Ascending aorta (tissue), 2 donors: ENCODE measurements at places on chromosomes 1 and 21.

GRCh38 chr1:47216278-47217059, 15.6 kb downstream of the TAL1 start:
- no peak for DNase-seq

DNA sequence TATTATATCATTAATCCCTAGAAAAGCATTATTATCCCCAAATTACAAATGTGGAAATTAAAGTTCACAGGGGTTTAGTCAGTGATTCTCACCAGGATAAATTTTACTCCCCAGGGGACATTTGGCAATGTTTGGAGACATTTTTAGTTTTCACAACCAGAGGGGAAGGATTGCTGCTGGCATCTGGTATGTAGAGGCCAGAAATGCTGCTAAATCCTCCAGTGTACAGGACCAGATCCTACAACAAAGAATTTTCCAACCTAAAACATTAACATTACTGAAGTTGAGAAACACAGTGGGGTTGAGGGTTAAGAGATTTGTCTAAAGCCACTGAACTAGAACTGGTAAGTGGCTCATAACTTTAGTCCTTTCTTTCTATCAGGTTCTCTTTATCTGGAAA, 162.0 kb upstream of the SYT6 start:
- DNase-seq = no peak

DNA sequence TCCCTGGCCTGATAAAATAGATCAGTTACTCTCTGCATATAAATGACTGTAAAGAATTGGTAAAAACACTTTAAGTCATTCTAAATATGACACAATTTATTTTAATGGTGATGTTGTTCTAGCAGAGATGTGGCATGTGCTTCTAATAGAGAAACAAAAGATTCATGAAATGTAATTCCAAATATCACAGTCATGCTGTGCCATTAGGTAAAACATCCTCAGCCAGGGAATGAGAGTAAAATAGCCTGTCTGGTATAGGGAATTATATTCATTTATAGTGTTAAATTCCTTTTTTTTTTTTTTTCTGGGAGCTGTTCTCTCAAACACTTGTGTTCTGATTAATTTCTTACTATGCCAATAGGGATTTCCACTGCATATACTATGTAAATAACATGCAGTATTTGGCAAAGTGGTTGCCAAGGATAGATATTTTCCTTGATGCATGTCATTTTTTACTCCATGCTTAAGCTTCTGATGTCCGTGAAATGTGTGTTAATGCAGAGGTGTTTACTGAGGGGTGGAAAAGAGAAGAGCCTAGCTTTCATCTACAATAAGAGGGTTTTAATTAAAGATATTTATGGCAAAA, 67.8 kb downstream of the TMPRSS15 start:
- no peak for DNase-seq

GRCh38 chr1:72482736-72483413, 200.5 kb upstream of the NEGR1 start:
- DNase-seq = no peak

DNA sequence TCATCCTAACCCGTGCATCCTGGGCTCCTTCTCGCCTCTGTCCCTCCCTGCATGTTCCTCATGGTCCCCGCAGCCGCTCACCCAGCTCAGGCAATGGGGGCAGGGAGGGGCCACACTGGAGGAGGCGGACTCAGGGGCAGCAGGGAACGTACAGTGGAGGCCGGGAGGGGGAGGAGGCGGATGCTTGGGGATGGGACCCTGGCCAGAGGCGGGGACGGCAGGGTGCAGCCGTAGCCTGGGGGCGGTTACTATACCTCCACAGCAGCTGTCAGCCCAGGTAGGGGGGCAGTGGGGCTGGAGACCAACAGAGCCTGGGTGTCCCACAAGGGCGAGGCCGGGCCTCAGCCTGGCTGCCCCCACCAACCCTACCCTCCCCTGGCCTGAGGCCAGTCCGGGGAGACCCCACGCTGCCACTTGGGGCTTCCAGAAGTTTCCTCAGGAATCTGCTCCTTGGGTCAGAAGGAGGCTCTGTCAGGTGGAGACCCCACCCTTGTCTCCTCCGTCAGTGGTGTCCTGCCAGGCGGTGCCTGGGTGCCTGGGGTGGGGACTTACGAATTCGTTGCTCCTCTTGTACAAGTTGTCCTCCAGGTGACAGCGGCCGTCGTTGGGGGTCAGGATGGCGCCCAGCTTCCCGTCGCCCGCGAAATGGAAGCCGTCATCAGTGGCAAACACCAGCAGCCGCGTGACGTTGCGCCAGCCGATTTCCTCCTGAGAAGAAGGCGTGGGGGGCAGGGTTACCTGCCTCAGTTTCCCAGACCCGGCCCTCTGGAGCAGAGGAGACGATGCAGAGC, 20.7 kb downstream of the ITGB2 start:
- DNase-seq = no peak

GRCh38 chr1:177190308-177190970, 19.7 kb downstream of the BRINP2 start:
- no peak for DNase-seq

DNA sequence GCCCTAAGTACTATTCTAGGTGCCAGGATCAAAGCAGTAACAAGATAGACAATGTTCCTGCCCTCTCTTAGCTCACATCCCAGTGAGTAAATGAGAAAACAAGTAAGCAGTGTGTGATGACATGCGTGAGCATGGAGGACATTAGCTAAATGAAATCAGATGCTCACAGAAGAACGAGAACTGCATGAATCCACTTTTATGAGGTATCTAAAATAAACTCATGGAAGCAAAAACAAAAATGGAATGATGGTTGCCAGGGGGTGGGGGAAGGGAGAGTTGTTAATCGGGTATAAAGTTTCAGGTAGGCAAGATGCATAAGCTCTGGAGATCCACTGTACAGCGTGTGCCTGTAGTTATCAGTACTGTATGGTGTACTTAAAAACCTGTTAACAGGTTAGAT, 195.1 kb downstream of the HHAT start:
- no peak for DNase-seq

- DNase-seq = no peak
Measured at GRCh38 chr1:18599086-18599485, 31.6 kb upstream of the PAX7 start.

- peak; percentile 99 for DNase-seq
Measured at GRCh38 chr1:160098852-160099561, 588 bp upstream of the IGSF8 start.

DNA sequence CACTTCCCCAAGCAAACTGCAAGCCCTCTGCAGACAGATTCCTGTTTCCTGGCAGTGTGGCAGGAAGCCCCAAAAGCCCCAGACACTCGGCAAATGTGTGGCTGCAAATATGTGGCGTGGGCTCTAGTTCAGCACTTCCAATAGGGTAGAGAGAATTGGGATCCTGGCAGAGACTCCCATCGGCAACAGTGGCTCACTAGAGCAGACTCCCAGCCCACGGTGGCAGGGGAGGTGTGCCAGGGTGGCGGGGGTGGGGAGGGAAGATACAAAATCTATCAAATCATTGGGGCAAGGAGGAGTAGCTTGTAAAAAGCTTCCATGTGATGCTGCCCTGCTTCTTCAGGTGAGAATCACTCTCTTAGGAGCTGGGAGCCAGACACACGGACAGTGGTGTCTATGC, 25.9 kb downstream of the COL16A1 start:
- DNase-seq = no peak

DNA sequence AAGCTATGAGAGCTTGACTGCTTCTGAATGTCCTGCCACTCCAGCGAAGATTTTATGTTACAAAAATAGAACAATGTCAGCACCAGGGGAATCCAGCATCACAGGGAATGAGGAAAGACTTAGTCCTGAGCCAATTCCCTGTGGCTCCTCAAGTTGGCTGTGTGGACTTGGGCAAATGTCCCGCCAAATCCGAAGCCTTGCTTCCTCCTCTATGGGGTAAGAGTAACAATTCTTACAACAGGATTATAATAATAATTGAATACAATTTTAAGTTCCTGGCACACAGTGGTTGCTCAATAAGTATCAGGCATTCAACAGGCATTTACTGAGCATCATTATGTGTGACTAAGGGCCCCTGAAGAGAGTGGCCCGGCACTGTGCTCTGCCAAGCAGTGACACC, 44.4 kb downstream of the STPG1 start:
- DNase-seq = no peak

- DNase-seq = no peak
Measured at GRCh38 chr21:33332143-33332542, 7.4 kb downstream of the IFNAR1 start.

GRCh38 chr21:39159342-39160063, 23.7 kb downstream of the PSMG1 start:
- no peak for DNase-seq

GRCh38 chr21:14559102-14559501, 13.0 kb upstream of the SAMSN1 start:
- no peak for DNase-seq

DNA sequence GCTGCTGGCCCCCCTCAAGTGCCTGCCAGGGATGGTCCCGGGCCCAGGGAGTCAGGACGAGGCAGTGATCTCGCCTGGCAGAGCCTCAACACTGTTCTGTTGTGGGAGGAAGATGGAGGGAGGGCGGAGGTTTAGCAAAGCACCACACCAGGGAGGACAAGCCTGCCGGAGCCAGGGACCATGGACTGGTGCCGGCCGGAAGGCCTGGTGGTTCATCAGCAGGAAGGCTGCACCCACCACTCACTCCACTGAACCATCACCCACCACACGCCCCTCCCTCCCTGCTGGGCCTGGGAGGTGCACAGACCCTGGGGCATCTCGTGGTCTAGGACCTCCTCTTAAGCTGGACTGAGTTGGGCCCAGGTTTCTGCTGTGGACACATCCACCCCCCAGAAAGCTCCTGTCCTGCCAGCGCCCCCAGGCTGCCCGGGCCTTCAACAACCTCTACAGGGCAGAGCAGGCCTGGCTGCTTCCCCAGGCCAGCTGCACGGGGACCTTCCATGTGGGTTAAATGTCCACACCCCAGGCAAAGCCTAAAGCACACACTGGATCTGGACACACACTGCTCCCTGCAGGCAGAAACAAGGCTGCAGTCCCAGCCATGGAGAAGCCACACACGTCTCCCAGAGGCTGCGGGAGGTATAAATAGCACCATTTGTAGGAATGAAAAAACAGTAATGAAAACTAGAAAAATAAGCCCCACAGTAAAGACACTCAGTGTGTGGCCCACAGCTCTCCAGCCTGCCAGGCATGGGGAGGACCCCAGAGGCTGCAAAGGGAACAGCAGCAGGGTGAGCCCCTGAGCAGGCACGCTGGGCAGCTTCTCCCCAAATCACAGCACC, 10.4 kb upstream of the TMEM240 start:
- DNase-seq = no peak

DNA sequence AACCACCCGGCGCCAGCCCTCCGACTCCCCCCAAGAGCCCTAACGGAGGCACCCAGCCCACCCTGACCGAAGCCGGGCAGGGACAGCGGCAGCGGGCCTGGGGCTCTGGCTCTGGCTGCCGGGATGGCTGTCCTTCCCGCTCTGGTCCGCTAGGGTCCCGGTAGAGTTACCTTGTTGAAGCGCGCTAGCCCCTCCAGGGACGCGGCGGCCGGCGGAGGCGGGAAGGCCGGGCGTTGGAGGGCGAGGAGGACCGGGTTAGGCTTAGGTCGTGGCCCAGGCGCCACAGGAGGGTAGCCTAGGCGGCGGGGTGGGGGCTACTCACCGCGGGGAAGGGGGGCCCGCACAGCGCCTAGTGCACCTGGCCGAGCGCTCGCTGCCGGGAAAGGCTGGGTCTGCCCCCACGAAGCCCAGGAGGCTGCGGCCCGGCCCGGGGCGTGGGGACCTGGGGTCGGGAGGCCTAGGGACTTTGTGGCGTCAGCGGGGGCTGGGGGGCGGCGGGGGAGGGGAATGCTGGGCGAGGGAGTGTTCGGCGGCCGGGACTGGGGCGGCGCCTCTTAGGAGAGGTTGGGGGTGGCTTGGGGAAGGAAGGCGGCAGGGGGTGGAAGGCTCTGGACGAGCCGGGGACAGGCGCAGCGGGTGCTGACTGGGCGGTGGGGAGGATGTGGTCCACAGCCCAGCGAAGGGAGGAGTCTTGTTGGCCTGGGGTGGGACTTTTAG, at the start of gene TRIM17:
Gene TRIM17, minus strand, starts transcription at position 645 of the 717 bp plus-strand sequence. CDS start 1,789 bp downstream, outside the sequence.
- DNase-seq = no peak

DNA sequence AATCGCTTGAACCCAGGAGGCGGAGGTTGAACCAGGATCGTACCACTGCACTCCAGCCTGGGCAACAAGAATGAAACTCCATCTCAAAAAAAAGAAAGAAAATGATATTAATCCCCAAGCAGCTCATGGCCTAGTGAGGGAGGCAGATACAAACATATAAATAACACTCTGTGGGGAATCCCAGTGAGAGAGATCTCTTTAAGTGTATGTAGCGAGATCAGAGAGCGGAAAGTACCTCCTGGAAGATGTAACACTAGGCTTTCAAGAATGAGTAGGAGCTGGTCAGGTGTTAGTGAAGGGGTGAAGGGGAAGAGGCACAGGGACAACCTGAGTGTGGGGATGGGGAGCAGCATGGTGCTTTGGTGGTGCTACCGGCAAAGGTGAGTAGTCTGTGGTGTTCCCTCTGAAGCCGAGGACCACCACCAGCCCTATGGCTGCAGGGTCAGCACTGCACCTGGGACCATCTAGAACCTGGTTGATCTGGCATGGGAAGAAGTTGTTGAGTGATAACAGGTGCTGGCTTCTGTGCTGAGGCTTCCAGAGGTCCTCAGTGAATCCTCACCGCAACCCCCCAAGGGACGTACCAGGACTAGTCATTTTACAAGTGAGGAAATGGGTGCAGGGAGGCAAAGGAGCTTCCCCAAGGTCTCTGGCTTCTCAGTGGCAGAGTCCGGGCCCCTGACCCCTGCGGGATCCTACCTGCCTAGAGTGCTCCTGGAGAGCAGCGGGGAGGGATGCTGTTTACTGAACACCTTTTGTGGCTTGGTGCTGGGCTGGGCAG, 367.6 kb upstream of the VAMP3 start:
- peak; percentile 30 for DNase-seq

GRCh38 chr1:14878951-14879350, 274.6 kb upstream of the TMEM51 start:
- DNase-seq = no peak

DNA sequence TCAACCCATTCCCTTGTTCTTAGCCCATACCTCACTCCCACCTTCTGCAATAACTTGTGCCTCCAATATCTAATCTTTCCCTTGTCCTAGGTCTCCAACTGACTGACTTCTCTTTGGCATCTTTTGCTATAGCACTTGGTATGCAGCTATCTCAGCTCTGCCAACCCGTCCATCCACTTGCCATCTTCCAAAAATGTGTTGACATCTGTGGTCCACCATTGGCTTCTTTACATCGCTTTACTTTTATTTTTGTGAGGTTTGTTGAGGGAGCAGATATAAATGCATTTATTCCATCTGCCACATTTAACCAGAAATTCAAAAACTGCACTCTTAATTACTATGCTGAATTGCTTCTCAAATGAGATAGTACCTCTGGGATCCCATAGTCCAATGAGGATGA, 24.9 kb upstream of the PSMB2 start:
- DNase-seq = no peak

DNA sequence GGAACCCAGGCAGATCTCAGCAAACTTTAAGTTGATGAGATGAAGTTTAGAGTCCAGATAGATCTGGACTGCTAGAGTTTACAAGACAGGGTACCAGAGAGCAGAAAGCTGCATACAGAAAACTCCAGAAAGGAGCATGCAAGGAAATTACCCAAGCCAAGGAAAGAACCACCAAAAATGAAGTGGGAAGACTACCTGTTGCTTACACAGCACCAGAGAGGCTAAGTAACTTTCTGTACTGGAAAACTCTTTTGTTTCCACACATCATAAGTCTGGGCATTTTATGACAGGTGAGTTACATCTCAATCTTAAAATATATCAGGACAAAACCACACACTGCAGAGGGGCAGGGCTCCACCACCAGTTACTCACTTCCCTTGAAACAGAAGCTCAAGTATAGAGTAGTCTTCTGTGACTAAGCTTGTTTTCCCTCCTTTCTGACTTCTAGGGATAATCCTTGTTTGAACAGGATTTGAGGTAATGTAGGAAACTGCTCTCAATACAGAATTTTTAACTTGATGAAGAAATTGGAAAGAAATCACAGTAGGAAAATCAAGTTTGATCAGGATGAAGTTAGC, 17.4 kb upstream of the GJA9 start:
- DNase-seq = no peak
